CD4-positive, alpha-beta T cell treated with Interleukin-2 at 100 ng/mL for 4 hours (primary cell): ENCODE measurements at places on chromosomes 2 and 18.

DNA sequence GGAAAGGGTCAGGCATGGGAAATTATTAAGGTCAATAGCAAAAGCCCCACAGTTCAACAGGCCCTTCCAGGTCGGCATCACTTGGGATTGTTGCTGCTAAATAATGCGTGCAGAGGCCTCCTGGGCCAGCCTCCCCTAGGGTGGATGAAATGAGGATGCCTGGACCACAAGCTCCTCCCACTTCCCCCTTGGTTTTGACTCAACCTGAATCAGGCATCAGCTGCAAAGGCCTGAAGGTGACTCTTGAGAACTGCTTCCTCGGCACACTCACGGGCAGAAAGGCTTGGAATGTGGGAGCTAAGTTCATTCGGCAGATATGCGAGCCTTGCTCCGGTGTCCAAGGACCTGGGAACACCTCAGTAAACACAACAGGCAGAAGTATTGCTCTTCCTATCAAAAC lies 69.3 kb downstream of the MBP start:
- peak; percentile 84 for DNase-seq

DNA sequence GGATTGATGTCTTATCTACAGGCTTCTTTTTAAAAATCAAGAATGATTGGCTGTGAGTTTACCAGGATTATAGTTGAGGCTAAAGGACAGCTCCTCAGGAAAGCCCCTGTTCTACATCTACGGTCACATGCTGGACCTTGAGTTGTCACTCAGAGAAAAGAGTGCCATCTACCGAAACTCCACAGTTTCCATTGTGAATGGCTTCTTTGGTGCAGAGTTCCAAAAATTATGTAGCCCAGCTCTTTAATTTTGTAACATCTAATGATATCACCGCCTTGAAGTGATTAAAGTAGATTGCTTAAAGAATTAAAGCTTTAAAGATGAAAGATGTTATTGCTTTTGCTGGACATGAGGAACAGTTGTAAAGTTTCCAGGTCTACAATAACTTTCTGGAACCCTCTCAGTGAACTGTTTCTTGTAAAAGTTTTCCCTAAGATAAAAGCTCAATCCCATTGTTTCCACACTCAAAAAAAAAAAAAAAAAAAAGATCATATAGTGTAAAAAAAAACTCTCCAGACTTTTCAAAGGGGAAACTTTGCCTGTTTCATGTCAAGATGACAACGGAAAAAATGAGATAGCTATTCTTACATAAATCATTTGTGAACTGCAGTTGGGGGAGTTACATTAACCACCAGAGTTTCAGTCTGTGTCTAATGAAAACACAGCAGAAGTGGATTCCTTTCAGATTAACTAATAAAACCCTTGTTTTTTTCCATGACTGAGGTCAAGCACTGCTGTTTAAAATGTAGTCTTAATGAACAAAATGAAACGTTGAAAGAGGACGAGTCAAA lies 4.3 kb downstream of the COL3A1 start:
- DNase-seq, result no peak

DNA sequence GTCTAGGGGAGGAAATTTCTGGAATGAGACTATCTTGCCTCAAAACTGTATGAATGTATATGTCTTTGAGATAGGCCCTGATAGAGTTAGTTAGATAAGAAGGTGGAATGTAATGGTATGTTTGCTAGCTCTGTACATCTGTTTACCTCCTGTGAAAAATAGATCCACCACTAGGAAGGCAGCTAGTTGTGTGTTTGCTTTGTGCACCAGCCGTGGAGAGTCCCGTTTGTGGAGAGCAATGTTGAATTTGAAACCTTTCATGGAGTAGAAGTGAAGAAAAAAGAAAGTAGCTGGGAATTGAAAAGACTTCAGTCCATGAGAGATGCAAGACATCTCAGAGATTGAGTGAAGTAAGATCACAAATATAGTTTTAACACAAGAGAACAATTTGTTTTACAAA lies 25.4 kb downstream of the ASXL3 start:
- DNase-seq, result no peak

- no peak for DNase-seq
Measured at GRCh38 chr2:208643145-208643544, 236.6 kb downstream of the PTH2R start.

DNA sequence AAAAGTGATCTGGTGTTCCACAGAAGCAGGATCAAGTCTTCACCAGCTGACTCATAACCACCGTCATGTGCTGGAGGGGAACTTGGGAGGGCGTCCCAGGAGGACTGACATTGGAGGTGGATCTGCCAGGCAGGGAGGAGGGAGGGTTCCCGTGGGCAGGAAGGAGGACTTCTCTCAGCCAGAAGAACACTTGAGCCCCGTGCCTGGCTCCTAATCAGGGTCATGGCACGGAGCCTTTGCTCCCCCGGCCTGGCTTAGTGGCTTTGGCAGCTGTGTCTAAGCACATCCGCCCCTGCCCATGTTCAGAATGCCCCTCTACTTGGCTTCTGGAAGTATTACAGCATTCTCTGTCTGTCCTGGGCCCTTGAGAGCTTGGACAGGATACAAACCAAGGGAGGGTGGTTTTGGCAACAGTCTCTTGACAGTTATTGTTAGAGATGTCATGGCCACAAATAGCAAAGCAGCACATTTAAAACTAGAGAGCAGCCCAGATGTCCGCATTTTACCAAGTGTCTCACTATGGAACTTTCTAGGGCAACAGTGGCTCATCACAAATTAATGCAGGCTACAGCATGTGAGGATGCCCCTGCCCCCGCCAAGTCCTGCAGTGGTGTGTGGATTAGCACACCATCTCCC lies 11.5 kb downstream of the PPP1R7 start:
- DNase-seq, result no peak

DNA sequence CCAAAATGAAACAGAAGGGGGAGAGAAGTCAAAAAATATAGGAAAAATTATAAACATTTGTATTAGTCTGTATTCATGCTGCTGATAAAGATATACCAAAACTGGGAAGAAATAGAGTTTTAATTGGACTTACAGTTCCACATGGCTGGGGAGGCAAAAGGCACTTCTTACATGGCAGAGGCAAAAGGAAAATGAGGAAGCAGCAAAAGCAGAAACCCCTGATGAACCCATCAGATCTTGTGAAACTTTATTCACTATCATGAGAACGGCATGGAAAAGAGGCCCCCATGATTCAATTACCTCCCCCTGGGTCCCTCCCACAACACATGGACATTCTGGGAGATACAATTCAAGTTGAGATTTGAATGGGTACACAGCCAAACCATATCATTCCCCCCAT lies 79.1 kb downstream of the ZRANB3 start:
- no peak for DNase-seq

DNA sequence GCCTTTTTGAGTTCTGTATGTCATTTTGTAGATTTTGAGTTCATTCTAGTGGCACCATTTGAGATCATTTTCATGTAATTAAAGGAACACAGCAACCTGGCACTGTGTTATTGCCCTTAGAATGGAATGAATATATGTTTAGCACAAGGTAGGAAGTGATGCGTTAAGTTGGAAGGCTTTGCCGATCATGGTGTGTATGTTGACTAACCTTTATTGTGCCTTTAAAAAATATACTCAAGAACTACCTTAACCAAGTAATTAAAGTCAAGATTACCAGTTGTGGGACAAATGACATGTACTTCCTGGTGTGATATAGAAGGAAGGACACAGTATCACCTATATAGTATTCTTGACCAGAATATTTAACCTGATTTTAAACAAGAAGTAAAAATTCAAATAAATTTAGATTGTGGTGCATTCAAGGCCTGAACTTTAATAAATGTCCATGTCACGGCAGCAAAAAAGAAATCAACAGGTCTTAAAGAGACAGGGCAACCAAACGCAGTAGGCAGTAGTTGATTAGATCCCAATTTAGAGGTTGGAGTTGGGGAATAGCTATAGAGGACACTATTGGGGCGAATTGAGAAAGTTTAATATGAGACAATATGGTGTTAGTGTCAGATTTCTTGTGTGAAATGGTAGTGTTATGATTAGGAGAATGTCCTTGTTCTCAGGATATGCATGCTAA lies 68.6 kb downstream of the MSH2 start:
- no peak for DNase-seq

DNA sequence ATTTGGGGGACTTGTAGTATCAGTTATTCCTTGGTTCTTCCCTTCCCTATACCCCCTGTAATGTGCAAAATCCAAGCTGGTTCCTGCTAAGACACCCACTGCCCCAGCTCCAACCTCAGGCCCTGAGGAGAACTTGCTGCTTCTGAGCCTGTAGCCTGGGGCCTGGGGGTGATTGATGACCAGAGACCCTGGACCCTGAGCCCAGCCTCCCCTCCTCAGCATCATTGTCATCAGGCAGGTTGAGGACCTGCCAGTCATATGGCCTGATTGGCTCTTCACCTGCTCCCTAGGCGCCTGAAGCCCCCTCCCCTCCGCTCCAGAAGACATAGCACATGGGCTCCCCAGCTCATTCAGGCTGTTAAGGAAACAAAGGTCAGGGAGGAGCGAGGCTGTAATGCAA lies 73.8 kb upstream of the YWHAQ start:
- DNase-seq, result no peak

GRCh38 chr2:28726177-28726576 lies 25.5 kb upstream of the PPP1CB start:
- DNase-seq, result no peak

DNA sequence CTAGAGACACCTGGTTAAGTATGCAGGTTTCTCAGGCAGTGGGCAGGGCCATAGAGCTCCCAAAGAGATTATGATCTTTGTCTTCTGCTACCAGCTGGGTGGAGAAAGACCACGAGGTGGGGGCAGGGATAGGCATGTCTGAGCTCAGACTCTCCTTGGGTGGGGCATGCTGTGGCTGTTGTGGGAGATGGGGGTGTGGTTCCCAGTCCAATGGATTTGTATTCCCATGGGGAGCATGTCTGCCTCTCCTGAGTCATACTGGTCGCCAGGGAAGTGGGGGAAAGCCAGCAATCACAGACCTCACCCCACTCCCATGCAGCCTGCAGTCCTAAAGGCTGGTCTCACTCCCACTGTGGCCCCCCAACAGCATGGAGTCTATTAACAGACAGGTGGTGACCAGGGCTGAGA lies 31.4 kb upstream of the RHOB start:
- DNase-seq, result no peak

DNA sequence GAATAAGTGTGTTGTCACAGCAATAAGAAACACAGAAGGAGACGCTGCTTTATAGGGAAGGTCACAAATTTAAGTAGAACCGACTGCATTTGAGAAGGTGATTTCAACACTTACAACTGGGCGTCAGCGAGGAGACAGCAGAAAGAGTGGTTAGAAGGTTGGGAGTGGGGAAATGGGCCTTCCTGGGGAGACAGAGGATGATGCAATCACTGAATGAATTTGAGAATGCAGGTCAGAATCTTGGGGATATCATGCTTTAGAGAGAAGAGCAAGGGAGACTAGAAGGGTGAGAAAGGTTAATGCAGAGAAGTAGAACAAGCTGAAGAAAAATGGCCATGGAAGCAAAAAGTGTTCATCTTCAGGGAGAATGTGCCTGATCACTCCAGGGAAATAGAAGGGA lies 616.1 kb upstream of the FAM98A start:
- DNase-seq, result no peak

DNA sequence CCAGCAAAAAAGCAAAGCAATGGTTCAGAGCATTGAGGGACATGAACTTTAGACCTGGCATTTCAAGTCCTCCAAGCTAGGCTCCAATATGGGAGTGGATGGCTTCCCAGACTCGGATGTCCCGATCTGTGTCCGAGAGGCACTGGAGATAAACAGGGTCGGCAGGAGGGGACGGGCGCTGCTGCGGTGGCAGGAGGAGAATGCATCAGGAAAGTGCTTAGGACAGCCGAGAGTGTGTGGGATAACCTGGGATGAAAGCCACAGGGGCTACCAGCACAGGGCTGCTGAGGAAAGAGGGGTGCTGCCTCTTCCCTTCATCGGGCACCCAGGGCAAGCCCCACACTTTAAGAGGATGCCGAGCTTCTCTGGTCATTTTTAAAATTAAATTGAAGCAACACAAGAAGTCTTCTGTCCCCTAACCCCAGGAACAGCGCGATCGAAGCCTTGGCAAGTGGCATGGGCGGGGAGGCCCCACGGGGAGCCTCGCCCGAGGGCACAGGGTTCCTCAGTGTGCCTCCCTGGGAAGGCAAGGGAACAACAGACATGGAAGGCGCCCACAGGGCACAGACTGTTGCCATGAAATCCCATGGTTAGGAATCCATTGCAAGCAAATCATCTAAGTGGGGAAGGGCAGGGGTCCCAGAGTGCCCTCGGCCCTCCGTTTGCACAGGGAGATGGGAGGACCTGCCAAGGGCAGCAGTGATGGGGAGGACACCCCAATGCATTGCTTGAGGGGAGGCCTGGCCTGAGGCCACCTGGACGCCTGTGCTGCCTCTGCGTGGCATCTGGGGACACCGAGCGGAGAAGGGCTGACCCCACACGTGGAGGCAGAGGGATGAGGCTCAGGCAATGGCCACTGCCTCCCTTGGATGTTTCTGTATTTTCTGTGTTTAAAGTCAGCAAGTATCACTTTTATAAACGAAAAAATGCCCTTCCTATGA lies 78.5 kb upstream of the GPC1 start:
- DNase-seq, result no peak

GRCh38 chr2:188076149-188077056 lies 215.3 kb upstream of the GULP1 start:
- DNase-seq, result no peak

DNA sequence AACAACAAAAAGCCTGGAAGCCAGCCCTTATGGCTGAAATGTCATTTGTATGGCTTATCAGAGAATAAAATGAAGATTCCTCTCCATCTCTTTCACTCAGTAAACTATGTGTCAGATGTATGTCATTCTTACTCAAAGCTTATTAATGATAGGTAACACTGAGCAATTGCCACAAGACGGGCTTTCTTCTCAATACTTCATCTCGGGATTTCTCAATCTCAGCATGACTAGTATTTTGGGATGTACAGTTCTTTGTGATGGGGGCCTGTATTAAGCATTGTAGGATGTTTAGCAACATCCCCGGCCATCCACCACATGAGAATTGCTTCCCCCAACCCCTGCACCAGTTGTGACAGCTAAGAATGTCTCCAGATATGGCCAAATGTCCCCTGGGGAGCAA lies 80.2 kb downstream of the MREG start:
- DNase-seq, result no peak

DNA sequence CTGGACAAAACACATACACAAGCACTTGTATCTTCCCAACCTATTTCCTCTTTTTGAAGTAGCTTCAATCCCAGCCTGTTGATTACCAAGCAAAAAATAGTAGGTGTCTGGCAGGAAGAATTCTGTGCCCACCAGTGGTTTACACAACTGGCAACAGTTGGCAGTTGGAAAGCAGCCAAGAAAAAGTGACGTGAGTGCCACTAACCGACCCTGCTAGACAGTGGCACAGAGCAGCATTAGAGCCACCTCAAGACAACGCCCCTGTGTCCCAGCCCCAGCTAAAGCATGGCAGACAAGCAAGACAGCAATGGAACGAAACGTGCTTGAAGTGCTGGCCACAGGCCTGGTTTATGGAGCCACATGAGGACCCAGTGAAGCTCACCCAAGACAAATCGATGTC lies 379.6 kb downstream of the FBXO15 start:
- no peak for DNase-seq

DNA sequence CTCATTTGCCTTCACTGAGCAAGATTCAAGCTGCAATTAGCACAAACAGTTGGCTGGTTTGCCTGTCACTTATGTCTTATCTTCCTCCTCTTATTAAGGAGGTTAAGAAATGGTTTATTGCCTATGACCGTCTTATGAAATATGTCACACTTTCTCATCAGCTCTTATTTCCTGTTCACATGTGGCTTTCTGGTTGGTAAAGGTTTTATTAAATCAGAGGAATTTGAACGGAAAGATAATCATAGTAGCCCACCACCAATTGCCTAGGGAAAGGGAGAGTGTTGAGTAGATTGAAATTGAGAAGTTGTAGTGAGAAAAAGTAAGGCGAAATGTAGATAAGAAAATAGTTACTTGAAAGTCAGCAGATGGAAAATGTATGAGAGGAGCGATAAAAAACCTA lies 4.2 kb upstream of the IL1R1 start:
- no peak for DNase-seq
